ENCODE measurements at places on chromosomes 2 and 18.

GRCh38 chr2:126449677-126450076, 206.3 kb upstream of the GYPC start:
- DNase-seq, result no peak

GRCh38 chr2:223007531-223007930, 44.5 kb upstream of the KCNE4 start:
- no peak for DNase-seq

- DNase-seq, result no peak
Observed at GRCh38 chr18:52570975-52571374, 231.0 kb downstream of the DCC start.

DNA sequence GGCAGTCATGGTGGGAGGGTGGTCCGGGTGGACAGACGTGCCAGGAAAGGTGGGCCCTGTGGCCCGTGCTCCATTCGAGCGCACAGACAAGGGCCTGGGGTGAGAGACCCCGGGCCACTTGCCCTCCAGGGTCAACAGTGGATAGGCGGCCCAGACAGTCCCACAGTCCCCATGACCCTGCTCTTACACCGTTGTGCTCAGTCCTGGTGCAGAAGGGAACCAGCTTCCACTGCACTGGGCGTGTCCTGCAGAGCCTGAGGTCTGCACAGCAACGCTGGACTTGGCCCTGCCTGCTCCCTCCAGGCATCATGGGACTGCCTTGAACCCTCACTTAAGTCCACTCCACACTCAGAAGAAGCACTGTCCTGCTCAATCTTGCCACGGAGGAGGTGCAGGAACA, 52.0 kb downstream of the PXDN start:
- no peak for DNase-seq

DNA sequence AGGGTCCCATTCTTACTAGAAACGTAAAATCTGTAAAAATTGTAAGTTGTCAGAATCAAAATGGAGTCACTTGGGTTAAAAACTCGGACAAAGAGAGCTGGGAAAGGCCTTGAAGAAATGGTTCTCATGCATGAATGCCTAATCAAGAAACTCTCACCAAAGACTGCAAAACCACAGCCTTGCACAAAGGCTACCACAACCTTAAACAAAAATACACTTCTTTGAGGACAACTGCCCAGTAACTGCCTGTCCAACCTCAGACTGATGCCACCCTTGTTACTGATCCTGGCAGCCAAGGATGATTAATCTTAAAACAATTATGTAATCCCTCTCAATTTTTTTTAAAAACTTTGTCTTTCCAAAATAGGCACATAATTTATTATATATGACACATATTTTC, 299.3 kb downstream of the CCDC85A start:
- DNase-seq, result no peak

DNA sequence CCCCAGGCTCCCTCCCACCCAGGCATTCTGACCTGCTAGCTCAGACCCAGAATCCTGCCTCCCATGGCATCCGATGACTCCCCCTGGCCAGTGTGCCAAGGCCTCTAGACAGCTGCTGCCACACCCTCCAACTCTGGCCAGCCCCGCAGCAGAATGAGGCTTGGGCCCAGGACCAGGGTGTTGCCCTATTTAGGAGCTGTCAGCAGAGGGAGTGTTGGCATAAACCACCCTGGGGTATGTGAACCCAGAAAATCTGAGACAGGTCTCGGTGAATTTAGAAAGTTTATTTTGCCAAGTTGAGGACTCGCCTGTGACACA, 134.3 kb downstream of the KLHL29 start:
- DNase-seq, result no peak

- DNase-seq, result no peak
Observed at GRCh38 chr18:57523171-57523956, 63.1 kb downstream of the FECH start.

DNA sequence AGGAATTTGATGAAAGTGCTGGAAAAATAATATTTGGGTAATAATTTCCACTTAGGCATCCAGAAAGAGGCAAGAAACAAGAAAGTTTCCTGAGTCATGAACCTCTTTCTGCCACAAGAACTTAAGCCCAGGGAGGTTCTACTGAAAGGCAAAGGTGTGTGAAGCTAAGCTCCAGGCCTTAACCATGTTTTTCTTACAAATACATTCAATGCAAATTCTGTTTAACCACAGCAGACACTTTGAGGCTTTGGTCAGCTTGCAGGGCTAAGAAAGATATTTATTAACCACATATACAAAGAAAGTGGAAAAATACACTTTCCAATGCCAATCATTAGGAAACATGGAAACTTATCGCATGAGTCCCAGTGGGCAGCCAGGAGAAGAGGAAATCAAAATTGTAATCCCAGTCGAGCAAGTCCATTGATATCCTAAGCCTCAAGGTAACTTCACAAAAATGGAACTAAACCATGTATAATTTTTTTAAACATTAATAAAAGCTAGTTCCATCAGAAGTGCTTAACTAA, 68.3 kb downstream of the PIEZO2 start:
- DNase-seq, result no peak

- DNase-seq, result no peak
Observed at GRCh38 chr2:143124445-143124844, 4.8 kb upstream of the ARHGAP15 start.

GRCh38 chr18:73766910-73767515, 380.6 kb downstream of the FBXO15 start:
- DNase-seq, result no peak
